ENCODE measurements at places on chromosomes 1 and 21.

GRCh38 chr1:87329526-87330056 is 911 bp downstream of the LMO4 start:
- peak; percentile 60 for DNase-seq

- peak; percentile 78 for DNase-seq
Measured at GRCh38 chr1:211680752-211681327, 5.4 kb upstream of the NEK2 start.

DNA sequence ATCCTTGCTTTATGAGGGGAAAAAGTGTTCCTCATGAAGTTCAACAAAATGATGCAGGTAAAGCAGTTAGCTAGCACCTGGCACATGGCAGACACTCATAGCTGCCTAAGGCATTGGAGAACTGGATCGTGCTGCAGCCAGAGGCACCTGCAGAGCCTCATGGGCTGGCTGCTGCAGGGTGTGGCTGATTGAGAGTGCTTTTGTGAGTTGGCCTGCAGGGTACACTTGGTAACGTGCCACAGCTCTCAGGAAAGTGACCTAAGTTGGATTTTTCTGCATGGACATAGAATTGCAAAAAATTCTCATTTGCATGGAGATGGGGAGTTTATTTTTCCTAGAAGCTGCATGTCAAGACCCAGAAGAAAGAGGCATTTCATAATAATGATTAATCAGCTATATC is 31.6 kb upstream of the IL20 start:
- no peak for DNase-seq

DNA sequence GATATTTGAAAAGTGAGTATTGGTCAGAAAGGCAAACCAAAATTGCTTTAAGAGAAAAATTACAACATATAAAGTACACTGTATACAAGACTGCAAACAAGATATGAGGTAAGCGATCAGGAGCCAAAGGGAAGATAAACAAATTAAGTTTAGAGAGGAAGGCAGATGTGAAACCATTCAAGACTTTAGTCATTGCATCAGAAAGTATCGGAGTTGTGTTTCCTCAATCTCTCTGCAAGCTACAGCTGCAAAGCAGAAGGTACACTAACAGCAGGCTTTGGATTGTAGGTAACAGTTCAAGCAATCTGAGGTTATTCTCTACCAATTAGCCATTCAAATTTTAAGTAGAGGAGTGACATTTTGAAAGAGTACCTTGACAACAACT is 21.3 kb upstream of the TLCD4 start:
- peak; percentile 92 for DNase-seq

- DNase-seq = peak; percentile 38
Measured at GRCh38 chr21:33931799-33932390, 16.3 kb upstream of the ATP5PO start.

- no peak for DNase-seq
Measured at GRCh38 chr1:78072216-78072615, 26.4 kb downstream of the GIPC2 start.

GRCh38 chr1:153192697-153193096 is 10.5 kb upstream of the LELP1 start:
- no peak for DNase-seq

DNA sequence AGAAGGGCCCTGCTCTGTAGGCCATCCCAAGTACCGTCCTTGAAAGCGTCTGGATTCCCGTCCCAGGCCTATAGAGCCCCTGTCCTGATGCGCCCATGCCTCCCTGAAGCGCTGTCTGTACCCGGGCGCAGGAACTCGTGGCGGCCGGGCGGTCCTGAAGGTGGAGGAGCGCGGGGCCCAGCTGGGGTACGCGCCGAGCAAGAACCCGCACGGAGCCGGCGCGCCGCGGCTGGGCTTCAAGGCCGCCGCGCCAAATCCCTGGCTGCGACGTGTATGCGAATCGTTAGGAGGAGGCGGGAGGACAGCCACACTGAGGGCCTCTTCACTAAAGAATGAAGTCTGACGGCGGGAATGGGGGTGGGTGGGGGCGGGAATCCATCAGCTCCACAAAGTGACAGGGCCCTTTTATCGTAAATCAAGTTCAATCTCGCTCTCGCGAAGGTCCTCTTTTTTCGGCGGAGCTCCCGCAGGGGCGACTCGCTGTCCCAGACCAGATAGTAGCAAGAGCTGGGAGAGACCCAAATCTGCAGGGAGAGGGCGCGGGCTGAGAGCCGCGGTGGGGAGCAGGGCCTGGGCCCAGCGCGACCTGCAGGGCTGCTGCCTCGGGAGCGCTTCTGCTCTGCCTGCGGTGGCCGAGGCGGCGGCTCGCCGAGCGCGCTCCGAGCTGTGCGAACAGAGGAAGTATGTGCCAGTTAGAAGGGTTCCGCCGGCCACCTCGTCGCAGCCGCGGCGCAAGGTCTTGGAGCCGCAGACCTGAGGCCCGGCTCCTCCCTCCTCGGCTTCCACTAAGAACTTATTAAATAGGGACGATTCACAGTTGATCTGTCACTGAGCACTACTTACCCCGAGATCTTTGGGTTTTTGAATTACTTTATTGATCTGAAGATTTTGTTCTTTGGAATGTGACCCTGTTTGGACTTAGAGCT is 10.4 kb downstream of the BARHL2 start:
- no peak for DNase-seq

DNA sequence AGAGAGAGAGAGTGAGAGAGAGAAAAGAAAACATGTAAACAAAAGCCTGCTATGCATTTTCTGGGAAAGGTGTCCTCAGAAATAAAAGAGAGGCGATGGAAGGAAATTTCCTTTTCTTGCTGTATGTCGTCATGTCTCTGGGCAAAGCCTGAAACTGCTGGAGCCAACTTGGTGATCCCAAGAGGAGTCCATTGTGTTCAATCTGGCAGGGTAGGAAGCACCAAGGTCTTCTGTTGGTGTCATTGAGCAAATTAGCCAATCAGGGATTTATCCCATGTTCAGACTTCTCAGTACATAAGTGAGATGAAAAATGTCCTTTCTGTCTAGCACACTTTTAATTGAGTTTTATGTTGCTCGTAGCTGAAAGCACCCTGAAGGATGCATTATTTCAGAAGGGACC is 260.0 kb upstream of the KAZN start:
- DNase-seq = no peak

DNA sequence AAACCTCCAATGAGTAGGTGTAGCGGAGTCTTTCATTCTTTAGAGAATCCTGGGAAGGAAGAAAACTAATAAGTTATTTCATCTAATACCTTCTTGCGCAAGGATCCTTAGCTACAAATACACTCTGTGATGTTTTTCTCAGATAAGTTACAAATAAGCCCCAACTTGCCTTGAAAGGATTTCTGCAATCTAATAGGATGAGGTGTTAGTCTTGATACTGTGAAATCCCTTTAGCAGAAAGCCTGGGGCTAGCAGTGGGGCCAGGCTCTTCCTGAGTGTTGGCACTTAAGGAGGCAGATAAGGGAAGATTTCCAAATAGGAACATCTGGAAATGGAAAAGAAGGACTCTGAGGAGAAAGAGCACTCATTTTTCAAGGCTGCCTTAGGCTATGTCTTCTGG is 168.0 kb upstream of the DAB1 start:
- DNase-seq = no peak

DNA sequence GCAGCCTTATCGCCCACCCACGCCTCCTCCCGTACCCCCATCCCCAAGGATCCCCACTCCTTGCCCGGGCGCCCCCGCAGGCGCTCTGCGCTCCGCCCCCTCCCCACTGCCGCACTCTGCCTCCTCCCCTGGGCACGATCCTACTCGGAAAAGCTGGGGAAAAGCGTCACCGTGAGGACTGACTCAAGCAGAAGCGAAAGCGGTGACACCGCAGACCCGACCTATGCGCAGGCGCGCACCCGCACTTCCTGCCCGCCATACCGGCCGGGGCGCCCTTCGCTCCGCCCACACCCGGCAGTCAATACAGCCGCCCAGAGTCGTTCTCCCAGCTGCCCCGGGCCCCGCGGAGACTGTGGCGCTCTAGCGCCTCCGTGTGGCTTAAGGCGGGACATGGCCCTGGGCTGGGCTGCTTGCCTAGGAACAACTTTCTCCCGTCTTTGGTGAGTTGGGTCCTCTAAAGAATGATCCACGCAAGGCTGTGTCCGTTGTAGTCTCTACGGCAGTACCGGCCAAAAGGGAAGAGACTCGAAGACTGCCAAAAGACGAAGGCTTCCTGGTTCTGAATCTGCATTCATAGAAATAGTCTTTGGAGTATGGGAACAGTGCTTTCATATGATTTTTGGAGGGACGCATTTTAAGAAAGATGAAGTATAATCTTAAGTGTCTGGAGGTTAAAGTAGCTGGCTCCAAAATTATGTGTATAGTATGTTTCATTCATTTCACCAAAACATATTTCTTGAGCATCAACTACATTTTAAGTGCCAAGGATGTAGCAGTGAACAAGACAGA is at the start of gene OMA1:
OMA1 (minus strand) TSS at position 207 of the 789 bp plus-strand sequence. CDS start 7,432 bp downstream, outside the sequence.
- peak; percentile 96 for DNase-seq

GRCh38 chr1:233025157-233025556 is 74.7 kb downstream of the NTPCR start:
- DNase-seq = peak; percentile 42

DNA sequence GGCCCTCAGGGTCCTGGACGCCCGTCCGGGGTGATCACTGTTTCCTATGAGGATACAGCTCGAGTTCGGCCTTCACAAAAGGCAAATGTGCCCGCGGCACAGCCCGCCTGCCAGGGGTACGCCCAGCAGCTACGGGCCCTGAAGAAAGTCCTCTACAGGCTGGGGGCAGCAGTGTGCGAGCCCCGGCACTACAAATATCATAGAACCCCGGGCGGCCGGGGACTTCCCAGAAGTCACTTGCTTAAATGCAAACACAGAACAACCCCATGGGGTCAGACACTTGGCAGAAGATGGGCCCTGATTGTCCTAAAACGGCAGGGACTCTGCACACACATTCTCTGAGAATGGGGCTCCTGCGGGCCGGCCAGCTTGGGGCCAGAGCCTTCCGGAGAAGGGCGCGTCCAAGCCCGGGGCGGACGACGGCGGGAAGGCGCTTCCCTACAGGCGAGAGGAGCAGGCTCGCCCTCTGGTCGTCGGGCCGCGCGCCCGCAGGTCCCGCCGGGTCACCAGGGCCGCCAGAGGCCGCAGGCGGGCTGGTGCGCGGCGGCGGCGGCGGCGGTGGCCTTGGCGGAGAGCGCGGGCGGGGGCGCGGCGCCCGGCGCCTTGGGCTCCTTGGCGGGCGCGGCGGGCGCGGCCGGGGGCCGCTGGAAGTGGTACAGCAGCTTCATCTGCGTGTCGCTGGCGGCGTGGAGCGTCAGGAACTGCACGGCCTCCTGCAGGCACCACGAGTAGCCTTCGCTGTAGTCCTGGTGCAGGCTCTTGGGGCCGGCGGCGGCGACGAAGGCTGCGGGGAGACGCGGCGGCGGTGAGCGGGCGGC is 888 bp downstream of the HES5 start:
- no peak for DNase-seq

GRCh38 chr1:46539972-46540371 is 11.5 kb downstream of the KNCN start:
- DNase-seq = no peak

DNA sequence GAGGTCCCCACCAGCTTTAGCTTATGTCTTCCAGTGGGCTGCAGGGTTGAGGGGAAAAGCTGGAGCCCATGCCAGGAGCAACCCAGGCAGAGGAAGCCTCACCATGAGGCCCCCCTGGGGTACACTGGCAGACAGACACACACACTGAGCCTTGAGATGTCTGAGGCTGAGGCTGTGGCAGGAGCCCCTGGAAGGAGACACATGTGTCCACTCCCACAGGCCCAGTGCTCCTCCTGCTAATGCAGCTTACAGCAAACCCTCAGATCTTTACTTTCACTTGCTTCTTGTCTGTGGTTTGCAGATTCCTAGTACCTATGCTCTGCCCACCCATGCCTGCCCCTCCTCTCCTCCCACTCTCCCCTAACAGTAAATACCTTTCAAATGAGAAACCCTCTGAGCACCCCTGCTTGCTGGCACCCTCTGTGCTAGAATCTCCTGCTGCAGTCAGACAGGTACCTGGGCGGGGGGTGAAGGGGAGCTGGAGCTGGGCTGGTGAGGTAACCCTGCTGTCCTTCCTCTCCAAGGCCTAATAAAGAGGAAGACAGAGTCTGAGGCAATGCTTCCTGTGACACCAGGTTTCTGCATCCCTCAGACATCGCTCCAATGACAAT is 63.4 kb upstream of the NEK2 start:
- no peak for DNase-seq

GRCh38 chr21:40640266-40640789 is 206.6 kb downstream of the DSCAM start:
- no peak for DNase-seq

DNA sequence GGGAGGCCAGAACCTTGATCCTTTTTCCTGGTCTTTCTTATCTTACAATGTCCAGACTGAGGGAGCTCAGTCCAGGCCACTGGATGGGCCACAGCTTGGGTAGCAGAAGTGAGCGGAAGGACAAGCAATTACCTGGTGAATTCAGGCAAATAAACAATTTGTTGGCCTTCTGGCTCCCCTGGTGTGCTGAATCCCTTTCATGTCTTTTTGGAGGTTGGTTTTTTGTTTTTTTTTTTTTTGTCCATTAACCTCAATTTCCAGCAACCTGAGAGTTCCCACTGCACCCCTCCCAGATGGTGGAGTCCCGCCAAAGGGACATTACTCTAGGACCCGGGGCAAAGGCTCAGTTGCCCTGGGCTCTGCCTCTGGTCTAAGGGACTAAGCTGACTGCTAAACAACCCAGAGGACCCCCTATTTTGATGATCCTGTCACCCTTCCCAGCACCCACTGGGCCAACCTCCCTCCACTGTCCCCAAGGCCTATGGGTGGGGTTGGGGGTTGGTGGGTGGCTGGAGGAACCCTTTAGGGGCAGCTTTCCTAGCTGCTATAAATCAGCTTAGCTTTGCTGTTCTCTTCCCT is 85.5 kb downstream of the KCND3 start:
- DNase-seq = no peak

GRCh38 chr1:181392613-181393220 is 90.6 kb upstream of the CACNA1E start:
- peak; percentile 13 for DNase-seq

GRCh38 chr1:29256979-29257804 is 20.9 kb downstream of the PTPRU start:
- DNase-seq = no peak

GRCh38 chr1:117644696-117645311 is 39.0 kb downstream of the TENT5C start:
- DNase-seq = peak; percentile 62

GRCh38 chr1:172142324-172142723 is 278.2 kb upstream of the C1orf105 start:
- no peak for DNase-seq

DNA sequence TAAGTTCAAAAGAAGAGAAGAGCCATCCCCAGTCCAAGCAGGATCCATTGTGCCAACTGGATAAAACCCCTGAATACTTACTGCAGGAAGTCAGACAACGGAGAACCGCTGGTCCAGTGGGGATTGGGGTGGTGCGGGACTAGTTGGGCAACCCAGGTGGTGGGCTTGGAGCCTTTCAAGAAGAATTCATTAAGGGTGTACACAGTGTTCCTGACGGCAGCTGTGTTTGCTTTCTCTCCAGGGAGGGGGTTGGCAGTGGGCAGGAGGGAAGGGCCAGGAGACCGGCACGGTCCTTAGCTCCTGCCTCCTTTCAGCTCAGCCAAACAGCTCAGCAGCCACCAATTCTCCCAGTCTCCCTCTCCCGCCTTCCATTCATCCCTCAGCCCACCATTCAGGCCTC is 7.1 kb upstream of the CDK18 start:
- DNase-seq = no peak

- DNase-seq = no peak
Measured at GRCh38 chr21:34133392-34133791, 60.0 kb downstream of the MRPS6 start.
